OCI-LY7 (cell line): ENCODE measurements at places on chromosomes 7 and 10. TPM values are rescaled to one million over a fixed set of nuclear protein-coding genes. Genes with fewer than 3 reads are reported as not detected.

POLR2J2 gene
- 11.8 and 16.2 TPM in 2 replicates for total RNA-seq

DNA sequence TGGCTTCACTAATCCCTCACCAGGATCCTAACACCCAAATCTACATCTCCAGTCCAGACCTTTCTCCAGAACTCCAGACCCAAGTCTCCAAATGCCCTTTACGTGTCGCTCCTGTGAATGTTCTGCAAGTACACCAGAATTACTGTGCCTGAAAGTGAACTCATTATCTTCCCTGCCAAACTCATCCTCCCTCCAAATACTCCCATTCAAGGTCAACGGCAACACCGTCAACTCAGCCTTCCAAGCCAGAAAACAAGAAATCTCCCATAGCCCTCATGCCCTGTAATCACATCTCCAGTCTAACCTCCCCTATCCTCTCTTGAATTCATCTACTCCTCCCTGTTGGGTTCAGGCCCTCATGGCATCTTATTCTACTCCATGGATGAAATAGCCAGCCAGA is 12.3 kb downstream of the CREB3L2 start:
- no peak for DNase-seq

DNA sequence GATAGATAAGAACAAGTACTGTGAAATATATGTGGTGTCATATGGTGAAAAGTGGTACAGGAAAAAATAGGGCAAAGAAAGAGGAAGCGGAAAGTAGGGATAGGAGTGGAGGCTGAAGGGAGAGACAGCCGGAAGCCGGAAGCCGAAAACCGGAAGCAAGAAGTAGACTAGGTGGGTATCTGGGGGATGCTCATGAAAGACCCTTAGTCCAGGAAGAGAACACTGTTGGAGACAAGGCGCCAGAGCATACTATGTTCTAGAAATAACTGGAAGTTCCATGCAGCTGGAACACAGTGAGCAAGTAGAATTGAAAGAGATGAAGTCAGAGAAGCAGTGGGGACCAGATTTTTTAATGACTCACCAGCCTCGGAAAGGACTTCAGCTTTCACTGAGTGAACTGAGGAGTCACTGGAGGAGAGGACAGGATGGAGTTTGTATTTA is 22.5 kb downstream of the ST8SIA6 start:
- no peak for DNase-seq

HKDC1 gene
- not detected in 2 replicates for total RNA-seq

GRCh38 chr10:8817299-8817698 is 762.8 kb downstream of the GATA3 start:
- no peak for DNase-seq

GRM3 gene
- not detected in 2 replicates for total RNA-seq

HOXA5 gene
- 7.4 and 7.9 TPM in 2 replicates for total RNA-seq

- no peak for DNase-seq
Measured at GRCh38 chr7:128795129-128795528, 3.4 kb downstream of the CCDC136 start.

DNA sequence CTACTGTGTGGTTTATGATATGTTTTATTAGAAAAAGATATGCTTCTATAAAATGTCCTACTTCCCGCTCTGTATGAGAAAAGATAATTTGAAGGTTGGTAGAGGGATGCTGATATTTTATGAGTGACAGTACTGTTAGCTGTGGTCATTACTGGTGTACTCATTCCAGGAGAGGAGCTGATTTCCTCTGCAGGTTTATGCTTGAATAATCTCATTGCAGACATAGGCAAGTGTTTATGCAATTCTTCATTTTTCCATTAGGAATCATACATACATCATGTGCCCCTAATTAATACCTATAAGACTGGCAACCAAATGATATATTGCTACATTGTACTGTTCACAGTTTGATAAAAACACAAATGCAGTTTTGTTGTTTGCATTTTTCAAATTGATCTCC is 269.4 kb downstream of the MALRD1 start:
- no peak for DNase-seq

INSYN2A gene
- not detected in 2 replicates for total RNA-seq

DNA sequence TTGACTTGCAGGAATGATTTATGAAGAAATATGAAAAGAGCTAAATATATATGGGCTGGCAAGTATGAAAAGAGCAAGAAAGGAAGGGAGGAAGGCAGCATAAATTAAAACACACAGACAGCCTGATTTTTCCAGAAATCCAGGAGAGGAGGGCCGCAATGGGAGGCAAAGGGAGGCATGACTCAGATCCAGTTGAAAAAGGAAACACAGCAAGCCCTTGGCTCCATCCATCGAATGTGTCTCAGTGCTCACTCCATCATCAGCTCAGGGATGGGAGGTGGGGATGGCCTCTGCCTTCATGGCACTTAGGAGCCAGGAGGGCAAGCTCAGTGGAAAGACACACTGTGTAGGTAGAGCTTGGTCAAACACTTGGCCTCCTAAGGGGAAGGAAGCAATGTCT is 75.7 kb upstream of the PDZD8 start:
- DNase-seq: no peak

DNA sequence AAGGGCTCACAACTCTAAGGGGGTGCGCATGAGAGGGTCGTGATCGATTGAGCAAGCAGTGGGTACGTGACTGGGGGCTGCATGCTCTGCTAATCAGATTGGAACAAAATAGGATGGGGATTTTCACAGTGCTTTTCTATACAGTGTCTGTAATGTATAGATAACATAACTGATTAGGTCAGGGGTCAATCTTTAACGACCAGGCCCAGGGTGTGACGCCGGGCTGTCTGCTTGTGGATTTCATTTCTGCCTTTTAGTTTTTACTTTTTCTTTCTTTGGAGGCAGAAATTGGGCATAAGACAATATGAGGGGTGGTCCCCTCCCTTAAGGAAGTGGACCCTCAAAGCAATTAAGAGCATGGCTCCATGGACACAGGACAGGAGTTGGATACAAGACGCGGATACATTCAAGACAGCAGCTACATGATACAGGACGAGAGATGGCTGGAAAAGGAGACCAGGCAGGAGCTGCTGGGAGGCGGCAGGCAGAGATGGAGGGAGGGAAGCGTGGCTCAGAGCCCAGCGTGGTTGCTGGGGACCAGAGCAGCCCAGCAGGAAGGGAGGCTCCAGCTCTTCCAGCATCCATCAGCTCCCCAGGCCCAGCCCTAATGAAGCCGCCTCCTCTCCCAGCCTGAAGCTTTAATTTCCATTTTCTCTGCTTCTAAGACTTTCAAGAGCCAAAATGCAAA is 31.6 kb downstream of the GSDME start:
- DNase-seq: no peak

- no peak for DNase-seq
Measured at GRCh38 chr10:29982997-29983648, 76.3 kb downstream of the JCAD start.

HACD1 gene
- not detected in 2 replicates for total RNA-seq

DNA sequence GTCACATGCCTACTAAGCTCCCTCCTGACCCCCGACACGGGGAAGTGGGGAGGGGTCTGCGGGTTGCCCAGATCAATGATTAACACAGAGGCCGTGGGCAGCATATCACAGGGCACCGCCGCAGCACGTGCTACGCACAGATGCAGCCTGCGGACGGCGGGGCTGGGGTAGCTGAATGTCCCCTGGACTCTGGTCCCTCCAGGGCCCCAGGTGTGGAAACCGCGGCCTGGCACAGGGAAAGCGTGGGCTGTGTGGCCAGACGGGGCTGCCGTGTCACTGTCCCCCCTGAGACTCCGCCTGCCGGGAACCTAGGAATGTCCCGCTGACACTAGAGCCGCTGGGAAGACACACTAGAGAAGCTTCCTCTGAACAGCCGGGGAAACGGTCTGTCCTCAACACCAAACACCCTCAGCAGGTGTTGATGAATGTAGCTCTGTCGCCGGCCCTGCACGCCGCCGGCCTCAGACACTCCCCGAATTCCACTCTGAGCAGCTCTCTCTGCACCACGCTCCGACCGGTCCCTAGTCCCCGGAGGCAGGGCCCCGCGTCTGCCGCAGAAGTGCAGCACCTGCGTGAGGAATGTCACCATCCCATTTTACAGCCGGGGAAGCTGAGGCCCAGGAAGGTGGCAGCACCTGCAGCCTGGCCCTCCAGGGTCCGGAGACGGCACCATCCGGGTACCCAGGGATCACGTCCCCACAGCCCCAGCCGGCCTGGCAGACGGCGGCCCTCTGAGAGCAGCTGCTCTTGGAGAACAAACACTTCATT is 33.4 kb upstream of the PDGFA start:
- DNase-seq: no peak

DNA sequence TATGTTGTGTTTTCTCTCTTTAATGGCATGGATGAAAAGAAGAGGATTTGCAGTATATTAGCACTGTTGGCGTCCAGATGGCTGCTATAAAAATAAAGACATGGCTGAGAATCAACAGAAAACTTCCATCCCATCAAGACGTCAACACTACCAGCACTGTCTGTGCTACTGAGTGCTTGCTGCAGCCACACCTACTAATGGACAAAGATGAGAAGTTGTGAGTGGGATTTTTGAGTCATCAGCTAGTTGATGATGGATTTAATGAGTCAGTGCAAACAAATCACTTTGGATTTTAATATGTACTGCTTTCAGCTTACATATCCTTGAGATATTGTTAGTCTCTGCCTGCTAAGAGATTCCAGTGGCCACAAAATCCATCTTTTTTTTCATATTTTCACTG is 631.0 kb upstream of the ANKRD30A start:
- no peak for DNase-seq

KEL gene
- total RNA-seq: 1.9 and 2.2 TPM in 2 replicates

- DNase-seq: no peak
Measured at GRCh38 chr7:26813432-26813831, 51.0 kb downstream of the SKAP2 start.

- DNase-seq: no peak
Measured at GRCh38 chr7:104677587-104677986, 336.4 kb upstream of the KMT2E start.

DNA sequence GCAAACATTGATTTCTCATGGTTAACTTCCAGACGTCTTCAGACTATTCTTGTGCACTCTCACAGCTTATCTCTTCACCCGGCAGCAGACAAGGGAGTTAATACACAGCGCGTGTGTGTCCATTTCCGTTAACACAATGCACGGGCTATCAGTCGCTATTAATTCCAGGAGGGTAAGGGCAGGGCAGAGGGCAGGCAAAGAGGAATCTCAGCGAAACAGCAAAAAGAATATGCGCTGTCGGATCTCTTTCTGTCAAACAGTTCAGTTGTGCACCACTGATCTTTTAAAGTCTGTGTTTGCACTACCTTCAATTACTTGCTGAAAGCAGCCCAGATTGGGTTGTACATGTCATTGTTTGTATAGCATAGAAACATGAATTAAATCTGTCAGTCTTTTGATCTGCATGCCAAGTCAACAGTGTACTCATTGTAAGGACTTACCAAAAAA is 41.1 kb upstream of the CABCOCO1 start:
- no peak for DNase-seq

HOXA13 gene
- 0.18 and 0.32 TPM in 2 replicates for total RNA-seq

- no peak for DNase-seq
Measured at GRCh38 chr7:67738958-67739357, 742.3 kb downstream of the TYW1 start.

DNA sequence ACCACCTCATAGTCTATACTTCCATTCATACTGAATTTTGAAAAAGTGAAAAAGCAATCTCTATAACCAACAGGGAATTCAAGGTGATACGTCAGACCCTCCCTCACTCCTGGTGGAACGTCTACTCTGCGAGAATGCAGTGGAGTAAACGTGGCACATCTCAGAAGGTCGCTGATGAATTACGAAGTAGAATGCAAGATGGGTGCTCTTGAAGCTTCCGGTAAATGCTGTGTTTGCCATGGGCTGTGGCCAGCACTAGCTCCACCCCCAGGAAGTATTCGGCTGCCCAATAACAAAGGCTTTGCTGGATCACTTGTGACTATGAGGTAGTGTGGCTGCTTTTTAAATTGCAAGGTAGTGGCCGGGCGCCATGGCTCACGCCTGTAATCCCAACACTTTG is 226.0 kb downstream of the PRPF18 start:
- DNase-seq: no peak

DNA sequence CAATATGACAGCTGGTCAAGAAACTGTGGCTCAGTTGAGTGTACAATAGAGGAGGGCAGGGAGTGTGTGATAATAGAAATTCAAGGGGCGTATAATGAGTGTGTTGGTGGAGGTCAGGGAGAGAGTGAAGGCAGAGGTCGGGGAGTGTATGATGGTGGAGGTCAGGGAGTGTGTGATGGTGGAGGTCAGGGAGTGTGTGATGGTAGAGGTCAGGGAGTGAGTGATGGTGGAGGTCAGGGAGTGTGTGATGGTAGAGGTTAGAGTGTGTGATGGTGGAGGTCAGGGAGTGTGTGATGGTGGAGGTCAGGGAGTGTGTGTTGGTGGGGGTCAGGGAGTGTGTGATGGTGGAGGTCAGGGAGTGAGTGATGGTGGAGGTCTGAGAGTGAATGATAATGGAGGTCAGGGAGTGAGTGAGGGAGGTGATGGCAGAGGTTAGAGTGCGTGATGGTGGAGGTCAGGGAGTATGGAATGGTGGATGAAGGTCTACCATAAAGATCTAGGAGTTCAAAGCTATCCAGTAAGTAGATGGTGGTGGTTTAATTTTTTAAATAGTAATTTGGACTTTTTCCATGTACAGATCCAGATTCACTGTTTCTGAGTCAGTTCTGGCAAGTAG is 57.7 kb upstream of the TNS3 start:
- DNase-seq: no peak

DNA sequence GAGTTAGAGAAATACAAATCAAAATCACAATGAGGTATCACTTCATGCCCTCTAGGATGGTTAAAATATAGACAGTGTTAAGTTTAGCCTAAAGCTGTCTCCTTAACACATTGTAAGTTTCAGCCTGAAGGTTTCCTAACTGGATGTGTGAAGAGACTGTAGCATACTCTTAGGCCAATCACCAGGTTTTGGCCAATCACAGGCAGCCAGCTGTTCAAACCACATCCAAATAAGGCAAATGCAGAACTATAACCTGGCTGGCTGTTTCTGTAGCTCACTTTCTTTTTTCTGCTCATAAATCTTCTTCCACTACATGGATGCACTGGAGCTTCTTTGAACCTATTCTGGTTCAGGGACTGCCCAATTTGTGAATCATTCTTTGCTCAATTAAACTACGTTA is 19.7 kb downstream of the ESYT2 start:
- no peak for DNase-seq

NUTM2D gene
- total RNA-seq: 1.3 and 2.5 TPM in 2 replicates

DNA sequence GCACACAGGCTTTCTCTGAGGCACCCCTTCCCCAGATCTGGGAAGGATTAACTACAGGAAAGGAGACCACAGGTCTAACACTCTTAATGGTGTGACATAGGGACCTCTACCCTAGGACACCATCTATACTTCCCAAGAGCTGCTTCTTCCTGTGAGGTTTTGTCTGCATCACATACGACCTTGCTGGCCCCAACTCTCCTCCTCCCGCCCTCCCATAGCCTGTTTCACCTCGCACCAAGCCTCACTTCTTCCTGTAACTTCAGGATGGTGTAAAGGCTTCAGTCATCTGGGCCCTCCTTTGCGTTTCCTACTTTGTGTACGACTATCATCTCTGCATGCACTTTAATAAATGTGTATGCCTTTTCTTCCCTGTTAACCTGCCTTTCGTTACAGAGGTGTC is 274.3 kb downstream of the KLF6 start:
- DNase-seq: no peak
